ENCODE measurements at places on chromosomes 3 and 15. TPM values are rescaled to one million over a fixed set of nuclear protein-coding genes. Genes with fewer than 3 reads are reported as not detected.

The CCR5 gene
- 22.5 TPM for total RNA-seq

The ACTC1 gene
- not detected for total RNA-seq

The PSMA4 gene
- 80.3 TPM for total RNA-seq

The UPK1B gene
- not detected for total RNA-seq
